ENCODE measurements at places on chromosomes 13 and 19. TPM values are rescaled to one million over a fixed set of nuclear protein-coding genes. Genes with fewer than 3 reads are reported as not detected.

DNA sequence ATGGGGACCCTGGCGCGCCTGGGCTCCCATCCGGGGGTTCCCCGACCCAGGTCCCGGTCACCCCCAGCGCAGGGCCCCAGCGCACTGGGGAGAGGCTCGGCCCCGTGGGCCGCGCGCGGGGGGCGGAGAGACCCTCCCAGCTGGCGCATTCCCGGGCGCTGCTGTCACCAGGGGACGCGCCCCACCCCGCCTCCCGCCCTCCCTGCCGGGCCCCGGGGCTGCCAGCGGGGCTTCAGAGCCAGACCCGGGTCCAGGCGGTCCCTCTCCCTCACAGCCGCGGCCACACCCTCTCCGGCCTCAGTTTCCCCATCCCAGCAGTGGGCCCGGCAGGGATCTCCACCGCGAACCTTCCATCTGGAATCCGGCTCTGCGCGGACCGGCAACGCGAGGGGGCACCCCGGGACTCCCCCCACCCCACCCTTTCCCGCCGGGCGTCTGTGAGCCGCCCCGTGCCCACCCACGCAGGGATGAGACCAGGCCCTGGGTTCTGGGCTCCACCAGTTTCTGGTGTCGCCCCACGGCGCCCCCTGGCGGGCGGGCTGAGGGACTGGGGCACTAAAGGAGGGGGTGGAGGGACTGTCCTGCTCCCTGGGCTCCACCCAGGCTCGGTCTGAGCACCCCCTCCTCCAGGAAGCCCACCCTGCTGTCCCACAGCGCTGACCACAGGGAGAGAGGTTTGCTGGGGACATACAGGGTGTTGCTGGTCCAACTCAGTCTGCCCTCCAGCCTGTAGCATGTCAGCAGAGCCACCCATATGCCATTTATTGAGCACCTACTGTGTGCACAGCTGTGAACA, 878 bp upstream of the ADAMTSL5 start:
- DNase-seq = peak; percentile 84

GRCh38 chr19:40605216-40605971, 4.2 kb downstream of the LTBP4 start:
- DNase-seq = peak; percentile 65

GRCh38 chr19:42942187-42942789, 5.3 kb upstream of the PSG7 start:
- DNase-seq = no peak

DNA sequence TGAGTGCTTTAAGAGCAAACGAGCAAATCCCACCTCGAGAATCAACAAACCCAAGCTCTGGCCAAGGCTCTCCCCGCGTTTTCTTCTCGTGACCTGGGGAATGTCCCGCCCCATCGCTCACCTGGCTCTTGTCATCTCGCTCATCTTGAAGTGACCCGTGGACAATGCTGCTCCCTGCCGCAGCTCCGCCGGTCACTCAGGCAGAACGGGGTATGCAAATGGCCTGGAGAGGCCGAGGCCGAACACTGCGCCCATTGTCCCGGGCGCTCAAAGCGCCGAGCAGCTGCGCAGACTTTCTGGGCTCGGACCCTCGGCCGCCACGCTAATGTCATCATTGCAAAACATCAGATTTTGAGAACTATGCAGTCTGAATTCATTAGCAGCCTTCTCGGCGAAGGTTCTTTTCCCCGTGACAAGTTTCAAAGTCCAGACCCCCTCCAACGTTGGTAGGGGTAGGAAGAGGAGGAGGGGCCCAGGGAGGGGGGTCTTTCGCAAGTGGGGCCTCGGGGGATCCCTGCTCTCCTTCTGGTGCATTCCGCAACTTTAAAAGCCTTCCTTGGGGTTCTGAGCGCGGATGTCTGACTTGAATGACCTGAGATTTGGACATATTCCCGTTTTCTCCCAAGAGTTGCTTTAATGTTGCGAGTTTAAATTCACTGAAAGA, 39.7 kb downstream of the SOX1 start:
- DNase-seq = no peak

GRCh38 chr13:110314516-110315245, 7.6 kb downstream of the COL4A2 start:
- peak; percentile 78 for DNase-seq

ZNF850 gene
- 0.84 TPM for polyA plus RNA-seq

ZNF571 gene
- 1.8 TPM for polyA plus RNA-seq

Data from heart left ventricle (tissue), 16 donors.